ENCODE measurements at places on chromosomes 2 and 18.

DNA sequence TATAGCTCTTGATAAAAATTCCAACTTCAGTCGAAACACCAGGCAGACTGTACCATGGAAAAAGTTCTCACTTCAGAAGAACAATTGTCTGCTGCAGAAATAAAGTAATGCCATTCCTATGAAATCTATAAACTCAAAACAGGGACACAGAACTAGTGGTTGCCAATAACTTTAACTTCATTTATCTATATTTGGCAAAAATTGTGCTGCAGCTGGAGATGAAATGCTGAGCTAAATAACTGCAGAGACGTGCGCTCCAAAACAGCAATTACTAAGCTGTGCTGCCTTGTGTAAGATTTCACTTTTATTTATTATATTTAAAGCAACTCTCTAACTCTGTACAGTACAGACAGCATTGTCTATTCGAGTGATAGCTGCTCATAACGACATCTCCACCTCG is 540.1 kb upstream of the ID2 start:
- DNase-seq: no peak

DNA sequence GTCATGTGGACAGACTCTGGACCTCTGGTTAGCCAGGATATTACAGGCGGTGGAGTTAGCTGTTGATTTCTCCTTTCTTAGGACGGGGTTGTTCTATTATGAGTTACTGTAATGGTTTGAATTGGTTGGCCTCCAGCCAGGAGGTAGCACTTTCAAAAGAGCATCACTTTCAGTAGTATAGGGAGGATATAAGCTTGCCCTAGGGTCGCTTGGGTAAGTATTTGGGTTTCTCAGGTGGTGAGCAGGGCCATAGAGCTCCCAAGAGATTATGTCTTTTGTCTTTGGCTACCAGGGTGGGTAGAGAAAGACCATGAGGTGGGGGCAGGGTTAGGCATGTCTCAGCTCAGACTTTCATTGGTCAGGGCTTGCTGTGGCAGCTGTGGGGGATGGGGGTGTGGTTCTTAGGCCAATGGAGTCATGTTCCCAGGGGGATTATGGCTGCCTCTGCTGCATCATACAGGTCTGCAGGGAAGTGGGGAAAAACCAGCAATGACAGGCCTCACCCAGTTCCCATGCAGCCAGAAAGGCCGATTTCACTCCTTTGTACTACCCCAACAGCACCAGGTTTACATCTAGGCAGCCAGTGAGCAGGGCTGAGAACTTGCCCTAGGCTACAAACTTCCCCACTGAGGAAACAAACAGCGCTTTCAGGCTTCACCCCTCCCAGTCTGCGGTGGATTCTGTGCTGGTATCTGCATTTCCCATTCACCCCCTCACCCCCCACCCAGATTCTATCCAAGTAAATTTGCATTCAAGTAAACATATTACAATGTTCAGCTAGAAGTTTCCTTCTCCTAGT is 89.4 kb upstream of the SLC38A11 start:
- DNase-seq: no peak

- no peak for DNase-seq
Observed at GRCh38 chr2:221502270-221503010, 69.7 kb downstream of the EPHA4 start.

GRCh38 chr2:33136566-33136965 is 189.8 kb downstream of the LTBP1 start:
- DNase-seq: no peak

DNA sequence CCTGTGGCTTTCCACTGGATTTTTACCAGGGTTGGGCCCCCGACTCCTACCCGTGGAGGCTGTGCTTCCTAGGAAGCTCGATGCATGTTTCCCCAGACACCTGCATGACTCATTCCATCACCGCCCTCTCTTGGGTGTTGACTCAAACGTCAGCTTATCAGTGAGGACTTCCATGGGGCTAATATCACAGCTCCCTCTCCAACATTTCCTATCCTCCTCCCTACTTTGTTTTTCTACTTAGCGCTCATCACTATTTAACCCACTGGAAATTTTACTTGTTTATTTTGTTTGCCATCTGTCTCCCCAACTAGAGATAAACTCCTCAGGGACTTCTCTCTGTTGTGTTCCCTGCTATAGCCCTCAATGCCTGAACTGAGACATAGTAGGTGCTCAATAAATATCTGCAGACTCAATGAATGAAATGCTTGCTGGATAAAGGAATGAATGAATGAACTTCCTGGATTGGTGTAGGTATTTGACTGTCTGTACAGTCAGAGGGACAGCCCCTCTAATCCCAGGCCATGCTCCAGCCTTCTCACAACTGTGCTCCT is 89.7 kb upstream of the MSH2 start:
- DNase-seq: no peak

DNA sequence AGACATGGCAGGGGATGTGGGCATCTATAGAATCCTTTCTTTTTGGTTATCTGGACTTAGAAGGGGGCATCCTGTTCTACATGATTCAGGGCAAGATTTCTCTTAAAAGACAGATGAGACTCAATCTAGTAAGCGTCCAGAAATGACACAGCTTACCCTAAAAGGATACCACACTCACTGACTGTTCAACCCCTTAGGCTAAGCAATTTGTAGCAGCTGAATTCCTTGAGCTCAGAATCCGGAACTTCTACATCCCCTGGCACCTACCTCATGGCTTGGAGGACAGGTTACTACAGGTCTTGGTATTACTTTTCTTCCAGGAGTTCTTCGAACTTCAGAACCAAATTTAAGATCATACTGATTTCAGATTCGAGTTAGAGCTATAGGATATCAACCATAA is 138.4 kb downstream of the LAMA3 start:
- DNase-seq: no peak

GRCh38 chr2:161107265-161107664 is 53.0 kb upstream of the TANK start:
- DNase-seq: no peak

- no peak for DNase-seq
Observed at GRCh38 chr2:22217881-22218280, 1094.1 kb downstream of the TDRD15 start.

GRCh38 chr2:239937866-239938640 is 87.1 kb downstream of the NDUFA10 start:
- DNase-seq: no peak

- DNase-seq: no peak
Observed at GRCh38 chr18:42242758-42243157, 287.7 kb downstream of the PIK3C3 start.

DNA sequence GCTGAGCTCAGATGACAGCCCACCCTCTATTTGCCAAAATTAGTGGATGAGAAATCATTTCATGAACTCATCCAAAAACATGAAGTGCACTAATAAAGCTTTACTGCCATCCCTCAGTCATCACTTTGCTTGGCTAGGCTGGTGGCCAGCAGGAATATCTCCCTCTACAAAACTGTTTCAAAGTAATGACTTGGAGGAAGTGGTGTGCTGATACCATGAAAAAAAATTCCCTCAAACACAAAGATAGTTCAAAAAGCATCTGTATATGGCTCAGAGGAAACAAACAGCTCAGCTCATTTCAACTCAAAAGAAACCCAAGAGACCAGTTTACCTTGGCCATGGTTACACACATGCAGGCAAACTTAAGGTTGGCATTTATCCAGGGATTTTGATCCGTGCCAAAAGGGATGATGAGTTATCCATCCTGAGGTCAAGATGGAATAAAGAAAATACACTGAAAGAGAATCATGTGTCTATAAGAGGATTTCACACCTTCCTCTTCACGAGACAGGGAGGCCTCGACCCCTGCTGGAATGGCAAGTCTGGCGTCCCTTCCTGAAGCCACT is 18.4 kb upstream of the WIPF1 start:
- no peak for DNase-seq
